ENCODE measurements at places on chromosomes 1 and 21.

- DNase-seq: no peak
Measured at GRCh38 chr1:160949881-160950280, 4.7 kb downstream of the ITLN2 start.

DNA sequence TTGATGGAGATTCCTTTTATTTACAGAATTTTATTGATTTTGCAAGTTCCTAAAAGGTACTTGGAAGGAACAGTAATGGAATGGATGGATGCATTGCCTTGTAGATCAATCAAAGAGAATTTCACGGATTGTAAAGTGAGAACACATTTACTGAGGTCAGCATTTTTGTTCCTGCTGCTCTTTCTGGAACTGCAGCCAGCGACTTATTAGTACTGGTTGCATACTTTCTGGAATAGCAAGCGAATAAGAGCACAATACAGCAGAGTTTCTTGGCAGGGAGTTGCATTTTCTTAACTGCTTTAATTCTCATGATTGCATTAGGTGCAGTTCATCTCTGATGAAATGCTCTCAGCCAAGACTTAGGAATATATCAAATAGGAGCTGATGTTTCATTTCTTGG is 106.1 kb upstream of the CHODL start:
- no peak for DNase-seq

DNA sequence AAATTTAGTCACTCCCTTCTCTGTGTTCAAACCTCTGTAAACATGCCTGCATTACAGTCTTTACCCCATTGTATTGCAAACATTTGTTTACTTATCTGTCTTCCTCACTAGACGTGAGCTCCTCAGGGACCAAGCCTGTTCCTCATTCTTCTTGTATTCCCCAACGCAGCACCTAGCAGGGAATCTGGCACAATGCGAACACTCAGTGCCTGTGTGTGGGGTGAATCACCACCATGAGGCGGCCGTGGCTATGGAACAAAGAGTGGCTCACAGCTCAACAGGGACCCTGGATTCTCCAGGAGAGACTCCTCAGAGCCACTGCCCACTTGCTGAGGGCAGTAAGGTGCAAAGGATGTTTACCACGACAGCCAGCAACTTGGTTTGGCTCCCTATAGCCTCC is 95.9 kb downstream of the DDX20 start:
- no peak for DNase-seq

GRCh38 chr1:220219865-220220698 is 52.2 kb downstream of the RAB3GAP2 start:
- DNase-seq: no peak

- DNase-seq: no peak
Measured at GRCh38 chr1:219938706-219939105, 10.3 kb upstream of the SLC30A10 start.

GRCh38 chr1:48082271-48082962 is 85.2 kb upstream of the TRABD2B start:
- no peak for DNase-seq

DNA sequence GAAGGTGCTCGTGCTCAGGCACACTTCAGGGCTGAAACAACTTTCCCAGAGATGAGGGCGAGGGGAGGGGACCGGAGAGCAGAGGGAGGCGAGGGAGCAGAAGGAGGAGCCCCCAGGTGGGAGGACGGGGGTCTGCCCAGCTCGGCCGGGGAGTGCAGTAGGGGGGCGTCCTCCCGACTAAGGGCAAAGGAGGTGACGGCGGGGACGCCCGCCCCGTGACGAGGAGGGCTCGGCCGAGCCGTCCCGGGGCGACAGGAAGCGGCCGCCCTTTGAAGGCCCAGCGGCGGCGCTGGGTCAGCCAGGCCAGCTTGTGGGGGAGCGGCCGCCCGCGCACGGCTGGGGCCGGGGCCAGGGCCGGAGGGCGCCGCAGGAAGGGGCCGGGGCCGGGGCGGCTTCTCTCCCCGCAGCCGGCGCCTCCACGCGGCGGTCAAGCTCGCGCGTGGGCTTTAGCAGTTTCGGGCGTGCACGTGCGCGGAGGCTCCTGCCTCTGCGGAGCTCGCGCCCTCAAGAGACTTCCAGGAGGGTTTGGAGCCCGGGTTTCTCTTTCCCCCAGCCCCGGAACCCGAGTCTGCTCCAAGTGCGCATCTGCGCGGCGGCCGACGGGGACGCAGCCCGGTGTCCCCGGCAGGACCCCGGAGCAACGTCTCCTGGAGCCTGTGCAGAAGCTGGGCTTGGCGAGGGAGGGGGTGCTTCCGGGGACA is 100.8 kb upstream of the SLC45A1 start:
- no peak for DNase-seq

GRCh38 chr1:226903819-226904716 is 33.7 kb downstream of the PSEN2 start:
- no peak for DNase-seq

DNA sequence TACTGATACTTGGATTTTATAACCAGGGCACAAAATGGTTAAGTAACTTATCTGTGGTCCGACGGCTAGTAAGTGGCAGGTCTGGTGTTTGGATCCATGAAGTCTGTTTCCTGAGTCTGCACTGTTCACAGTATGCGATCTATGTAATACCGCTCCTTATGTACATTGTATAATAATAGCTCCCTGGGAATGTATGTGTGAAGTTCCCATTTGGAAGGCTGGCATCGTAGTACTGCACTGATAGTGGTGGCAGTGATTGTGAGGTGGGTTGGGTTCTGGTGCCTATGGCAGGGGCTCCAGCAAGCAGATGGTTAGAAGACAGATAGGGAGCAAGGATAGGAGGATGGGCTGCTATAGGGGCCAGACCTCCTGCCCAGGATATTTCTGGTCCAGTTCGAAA is 25.3 kb downstream of the ITSN1 start:
- no peak for DNase-seq

Data from Caco-2 (cell line).